ENCODE measurements at places on chromosomes 2 and 18. TPM values are rescaled to one million over a fixed set of nuclear protein-coding genes. Genes with fewer than 3 reads are reported as not detected.

The SP140 gene
- 241 TPM for total RNA-seq

The LDLRAD4 gene
- total RNA-seq: 36.5 TPM

The UCN gene
- 1.9 TPM for total RNA-seq

The PAX3 gene
- not detected for total RNA-seq

The CRYGD gene
- not detected for total RNA-seq

The DCDC2C gene
- total RNA-seq: not detected

The LIMS3 gene
- not detected for total RNA-seq

The SH3RF3 gene
- 0.47 TPM for total RNA-seq

The MBD5 gene
- 24.6 TPM for total RNA-seq

The FER1L5 gene
- total RNA-seq: not detected

The SOWAHC gene
- total RNA-seq: 0.26 TPM

The AMER3 gene
- total RNA-seq: not detected

The FOSL2 gene
- total RNA-seq: 73.2 TPM

The PROM2 gene
- total RNA-seq: 1.4 TPM

The CHN1 gene
- total RNA-seq: 3.1 TPM

The SEPTIN10 gene
- total RNA-seq: 0.14 TPM

The OSBPL6 gene
- 1.5 TPM for total RNA-seq

Data from activated CD4-positive, alpha-beta T cell treated with anti-CD3 and anti-CD28 coated beads, Interleukin-2, amount 10 ng/mL, durations not matched to agents 24 days and 14 days (primary cell).